ENCODE measurements at places on chromosomes 2 and 18.

- peak; percentile 74 for DNase-seq
Measured at GRCh38 chr18:46291149-46291548, 187.0 kb downstream of the HAUS1 start.

DNA sequence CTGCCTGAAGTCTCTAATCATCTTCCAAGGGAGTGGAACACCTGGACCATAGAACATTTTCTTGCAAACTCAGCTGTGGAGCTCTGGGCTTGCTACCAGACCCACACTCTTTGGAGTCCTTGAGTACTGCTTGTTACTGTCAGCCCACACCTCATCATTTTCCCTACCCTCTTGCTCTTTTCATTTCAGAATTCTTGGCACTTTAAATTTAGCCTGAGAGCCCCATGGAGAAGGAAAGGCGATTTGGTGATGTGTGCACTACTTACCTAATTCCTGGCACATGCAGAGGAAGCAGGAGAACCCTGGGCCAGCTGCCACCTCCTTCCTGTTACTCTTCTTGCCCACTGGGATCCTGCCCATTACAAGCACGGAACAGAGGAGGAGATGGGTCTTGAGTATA is 31.7 kb downstream of the TMEM178A start:
- DNase-seq, result no peak

DNA sequence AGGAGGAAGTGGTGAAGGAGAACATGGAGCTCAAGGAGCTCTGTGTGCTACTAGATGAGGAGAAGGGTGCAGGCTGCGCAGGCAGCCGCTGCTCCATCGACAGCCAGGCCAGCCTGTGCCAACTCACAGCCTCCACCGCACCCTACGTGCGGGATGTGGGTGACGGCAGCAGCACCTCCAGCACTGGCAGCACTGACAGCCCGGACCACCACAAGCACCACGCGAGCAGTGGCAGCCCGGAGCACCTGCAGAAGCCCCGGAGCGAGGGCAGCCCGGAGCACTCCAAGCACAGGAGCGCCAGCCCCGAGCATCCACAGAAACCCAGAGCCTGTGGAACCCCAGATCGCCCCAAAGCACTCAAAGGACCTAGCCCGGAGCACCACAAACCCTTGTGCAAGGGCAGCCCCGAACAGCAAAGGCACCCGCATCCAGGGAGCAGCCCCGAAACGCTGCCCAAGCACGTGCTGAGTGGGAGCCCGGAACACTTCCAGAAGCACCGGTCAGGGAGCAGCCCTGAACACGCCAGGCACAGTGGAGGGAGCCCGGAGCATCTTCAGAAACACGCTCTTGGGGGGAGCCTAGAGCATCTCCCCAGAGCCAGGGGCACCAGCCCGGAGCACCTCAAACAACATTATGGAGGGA is 9.0 kb downstream of the CCDC85A start:
- no peak for DNase-seq

GRCh38 chr2:208648368-208648767 is 241.8 kb downstream of the PTH2R start:
- no peak for DNase-seq

DNA sequence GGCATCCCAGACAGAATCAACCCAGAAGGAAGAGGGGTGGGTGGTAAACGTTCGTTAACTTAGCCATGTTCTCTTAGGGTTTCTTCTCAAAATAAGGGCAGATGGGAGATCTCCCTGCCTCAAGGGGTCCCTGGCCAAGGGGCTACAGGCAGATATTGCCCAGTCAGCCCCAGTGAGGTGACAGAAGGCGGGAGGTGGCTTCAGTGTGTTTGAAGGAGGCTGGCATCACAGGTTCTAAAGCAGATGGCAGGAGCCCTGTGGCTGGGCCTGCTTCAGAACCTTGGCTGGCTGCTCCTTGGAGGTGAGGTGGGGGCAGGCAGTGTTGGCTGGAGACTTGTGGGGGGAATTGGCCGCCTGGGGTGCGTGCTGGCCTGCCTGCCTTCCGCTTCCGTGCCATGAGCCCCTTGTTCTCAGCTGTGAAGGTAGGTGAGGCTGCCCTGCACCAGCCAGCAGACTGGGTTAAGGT is 23.5 kb downstream of the HPCAL1 start:
- DNase-seq, result no peak

DNA sequence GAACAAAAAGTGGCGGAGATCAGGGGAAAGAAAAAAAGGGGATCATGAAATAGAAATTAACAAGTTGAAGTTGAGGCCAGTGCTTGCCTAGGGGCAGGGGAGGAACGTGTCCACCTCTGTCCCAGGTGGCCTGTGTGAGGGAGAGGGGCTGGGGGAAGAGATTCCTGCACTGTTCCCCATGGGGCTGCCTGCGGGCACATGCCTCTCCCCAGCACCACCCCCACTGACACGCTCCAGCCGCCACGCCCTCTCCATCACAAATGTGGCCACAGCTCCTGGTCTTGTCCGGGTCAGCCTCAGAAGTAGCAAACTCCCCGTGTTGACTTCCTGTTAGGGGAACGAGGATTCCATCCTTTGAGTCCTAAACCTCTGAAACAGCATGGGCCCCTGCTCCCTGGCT is 161.2 kb downstream of the GLI2 start:
- no peak for DNase-seq

DNA sequence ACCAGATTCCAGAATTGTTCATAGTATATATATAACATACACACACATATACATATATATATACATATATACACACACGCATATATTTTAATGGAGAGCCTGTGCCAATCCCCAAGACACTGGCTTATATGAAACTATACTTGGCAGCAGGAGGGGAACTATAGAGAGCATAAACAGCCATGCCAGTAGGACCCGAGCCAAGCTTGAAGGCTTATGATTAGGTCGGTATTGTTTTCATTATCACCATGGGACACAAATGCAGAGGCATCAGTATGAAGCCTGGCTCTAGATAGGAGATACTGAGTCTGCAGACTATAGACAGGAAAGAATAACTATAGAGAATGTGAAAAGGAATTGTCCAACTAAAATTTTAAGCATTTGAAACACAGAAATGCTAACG is 181.2 kb downstream of the VWC2L start:
- DNase-seq, result no peak

DNA sequence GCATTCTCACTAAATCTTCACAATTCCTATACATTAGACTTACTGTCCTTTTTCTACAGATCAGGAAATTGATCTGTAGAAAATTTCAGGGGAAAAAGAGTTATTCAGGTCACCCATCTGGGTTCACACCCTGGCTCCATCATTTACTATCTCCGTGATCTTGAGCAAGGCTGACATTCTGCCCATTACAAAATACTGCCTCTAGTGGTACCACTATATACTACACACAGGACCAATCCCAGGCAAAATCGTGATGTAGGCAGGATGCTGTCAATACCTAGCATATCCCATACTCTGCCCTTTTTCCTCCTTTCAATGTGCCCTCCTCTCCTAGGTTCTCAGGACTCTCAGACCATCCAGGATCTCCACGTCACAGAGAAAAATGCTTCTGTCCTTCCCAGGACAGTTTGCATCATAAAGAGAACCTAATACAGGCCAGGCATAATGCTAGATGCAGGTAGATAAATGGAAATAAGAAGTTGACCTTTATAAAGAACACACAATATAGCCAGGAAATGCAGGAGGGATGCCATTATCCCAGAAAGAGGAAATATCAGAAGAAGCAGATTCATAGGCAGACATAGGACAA is 101.9 kb downstream of the CDH20 start:
- DNase-seq, result peak; percentile 8

DNA sequence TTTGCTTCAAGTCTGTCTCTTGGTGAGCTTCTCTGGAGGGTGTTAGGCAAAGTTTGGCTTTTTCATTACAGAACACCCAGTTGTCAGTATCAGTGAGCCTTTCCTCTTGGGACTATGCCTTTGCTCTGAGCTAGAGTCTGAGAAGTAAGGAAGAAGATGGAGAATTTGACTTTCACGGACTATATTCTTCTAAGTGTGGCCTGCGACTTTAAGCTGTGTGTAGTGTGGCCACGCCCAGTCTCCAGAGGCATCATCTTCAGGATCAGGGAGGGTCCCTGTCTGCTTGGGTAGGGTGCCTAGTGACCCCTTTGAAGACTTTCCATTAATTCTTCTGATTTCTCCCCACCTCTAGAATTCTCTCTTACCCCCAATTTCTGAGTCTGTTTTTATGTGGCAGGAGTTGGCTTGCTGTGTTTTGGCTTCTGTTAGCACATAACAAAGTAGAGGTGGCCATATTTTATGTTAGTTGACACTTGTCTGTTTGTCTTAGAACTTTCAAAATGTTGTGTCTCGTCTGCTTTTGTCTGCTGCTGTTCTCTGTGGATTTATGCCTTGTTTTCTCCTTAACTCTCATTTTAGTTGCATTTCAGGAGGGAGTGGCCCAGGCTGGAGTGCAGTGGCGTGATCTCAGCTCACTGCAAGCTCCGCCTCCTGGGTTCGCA is 8.6 kb downstream of the PLEKHB2 start:
- DNase-seq, result no peak

DNA sequence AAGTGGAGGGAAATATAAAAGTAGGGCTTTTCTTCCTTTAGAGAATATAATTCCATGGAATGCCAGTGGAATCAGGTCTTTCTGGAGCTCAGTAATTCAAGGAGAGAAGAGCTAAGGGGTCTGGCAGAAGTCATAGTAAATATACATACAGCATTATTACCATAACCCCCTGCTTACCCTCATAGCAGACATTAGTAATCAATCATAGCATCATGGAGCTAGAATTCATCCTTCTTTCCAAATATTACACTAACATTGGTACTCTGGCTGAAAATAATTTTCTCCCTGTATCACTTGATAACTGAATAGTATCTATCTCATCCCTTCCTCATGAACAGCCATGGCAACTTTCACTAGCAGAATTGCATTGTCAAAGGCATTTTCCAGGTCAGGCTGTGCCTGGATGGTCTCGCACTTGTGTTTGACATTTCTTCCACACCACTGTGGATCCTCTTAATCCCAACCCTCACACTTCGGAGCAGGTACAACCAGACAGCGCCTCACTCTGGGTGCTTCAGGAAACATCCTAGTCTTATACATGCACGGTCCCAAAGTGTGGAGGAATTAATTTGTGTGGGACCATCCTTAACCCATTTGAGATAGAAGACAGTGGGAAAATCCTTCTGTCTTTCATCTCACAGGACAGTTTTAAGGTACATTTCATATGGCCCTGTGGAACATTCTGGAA is 84.2 kb upstream of the SEC11C start:
- no peak for DNase-seq

DNA sequence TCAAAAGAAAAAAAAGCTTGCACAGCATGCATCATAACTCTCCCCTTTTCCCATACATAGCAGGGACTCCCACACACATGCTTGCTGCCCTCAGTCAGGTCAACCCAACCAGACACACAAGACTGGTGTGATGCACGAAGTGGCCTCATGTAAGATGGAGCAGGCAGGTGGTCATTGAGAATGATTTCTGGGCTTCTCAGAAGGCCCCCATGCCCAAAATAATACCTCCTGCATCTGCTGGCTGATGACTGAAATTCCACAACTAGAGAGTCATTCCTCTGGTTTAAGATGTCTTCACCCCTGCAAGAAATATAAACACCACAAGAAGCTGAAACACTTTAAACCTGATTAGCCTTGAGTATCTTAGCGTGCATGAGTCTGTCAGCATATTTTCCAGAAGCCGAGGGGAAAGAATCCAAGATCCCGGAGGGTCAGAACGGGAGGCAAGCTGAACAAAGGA is 131.1 kb downstream of the AFF3 start:
- no peak for DNase-seq

DNA sequence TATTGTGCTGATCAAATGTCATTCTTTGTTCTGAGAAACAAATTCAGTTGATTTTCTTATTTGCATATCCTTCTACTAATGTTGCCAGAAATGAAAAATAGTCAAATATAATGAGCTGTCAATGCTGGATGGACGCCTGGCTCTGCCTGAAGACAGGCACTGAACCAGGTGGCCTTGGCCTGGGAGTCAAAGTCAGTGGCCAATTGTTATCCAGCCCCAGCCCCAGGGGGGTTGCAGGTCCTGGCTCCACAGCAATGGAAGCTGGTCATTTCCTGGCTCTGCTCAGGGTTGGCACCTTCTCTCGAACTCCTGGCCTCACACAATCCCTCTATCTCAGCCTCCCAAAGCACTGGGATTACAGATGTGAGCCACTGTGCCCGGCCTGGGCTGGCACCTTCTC is 176.8 kb upstream of the GLI2 start:
- DNase-seq, result no peak

DNA sequence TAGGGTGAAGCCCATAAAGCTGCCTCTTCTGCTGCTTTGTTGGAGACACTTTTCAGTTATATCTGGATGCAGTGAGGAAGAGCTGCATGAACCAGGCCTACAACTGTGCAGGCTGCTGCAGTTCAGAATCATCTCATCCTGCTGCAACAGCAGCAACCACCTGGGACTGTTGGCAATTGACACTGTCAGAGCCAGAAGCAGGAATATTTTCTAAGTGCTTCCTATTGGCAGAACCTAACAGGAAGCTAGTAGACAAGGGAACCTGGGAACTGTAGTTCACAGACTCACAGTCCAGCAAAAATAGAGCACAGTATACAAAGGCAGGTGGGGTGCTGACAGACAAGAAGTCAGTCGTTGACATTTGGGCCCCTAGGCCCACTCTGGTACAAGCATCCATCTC is 452.9 kb upstream of the SPRED2 start:
- DNase-seq, result no peak

GRCh38 chr2:156398176-156398575 is 38.0 kb upstream of the GPD2 start:
- no peak for DNase-seq

DNA sequence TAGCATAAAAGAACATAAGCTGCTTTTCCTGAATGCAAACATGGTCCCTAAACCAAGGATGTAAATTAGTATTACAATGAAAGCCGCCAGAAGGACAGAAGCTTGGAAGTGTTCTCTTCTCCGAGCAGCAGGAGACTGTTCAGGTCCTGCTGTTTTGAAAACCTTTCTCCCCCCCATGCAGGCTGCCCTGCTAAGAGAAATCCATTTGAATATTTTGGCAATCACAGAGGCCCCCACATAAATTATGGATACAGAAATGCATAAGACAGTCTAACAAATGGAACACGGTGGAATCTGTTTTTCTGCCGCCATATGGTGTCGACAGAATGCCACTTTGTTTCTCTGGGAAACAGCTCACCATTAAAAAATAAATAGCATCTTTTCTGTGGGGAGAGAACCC is 600.4 kb upstream of the KLHL29 start:
- no peak for DNase-seq

DNA sequence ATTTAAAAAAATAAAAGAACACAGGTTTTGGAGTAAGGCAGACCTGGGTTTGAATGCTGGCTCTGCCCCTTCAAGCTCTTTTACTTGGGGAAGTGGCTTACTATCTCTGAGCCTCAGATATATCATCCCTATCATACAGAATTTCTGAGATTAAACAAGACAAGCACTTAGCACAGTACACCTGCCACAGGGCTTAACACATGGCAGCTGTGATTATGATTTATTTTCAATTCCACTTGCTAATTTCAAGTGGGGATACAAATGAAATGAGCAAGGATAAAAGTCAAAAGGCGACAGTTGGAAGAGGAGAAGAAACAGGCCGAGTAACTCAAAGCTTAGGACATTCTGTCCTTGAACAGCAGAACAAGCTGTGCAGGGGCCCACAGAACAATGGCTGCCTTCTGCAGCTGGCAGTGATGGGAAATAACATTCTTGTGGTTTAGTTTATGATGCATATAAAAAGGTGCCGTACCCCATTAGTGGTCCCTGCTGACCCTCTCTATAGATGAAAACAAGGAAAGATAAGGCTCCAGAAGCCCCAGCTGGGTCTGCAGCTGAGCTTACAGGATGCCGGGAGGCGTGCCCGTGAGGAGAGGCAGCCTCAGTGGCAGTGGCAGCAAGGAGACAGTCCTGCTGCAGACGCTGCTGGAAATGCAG is 45.3 kb downstream of the KIF3C start:
- no peak for DNase-seq

GRCh38 chr2:151409601-151410484 is at the start of gene RIF1:
Gene RIF1 (plus strand): TSS chr2:151409902. CDS start chr2:151410424, 522 bp downstream.
- DNase-seq, result peak; percentile 72
